ENCODE measurements at places on chromosomes 4 and X.

DNA sequence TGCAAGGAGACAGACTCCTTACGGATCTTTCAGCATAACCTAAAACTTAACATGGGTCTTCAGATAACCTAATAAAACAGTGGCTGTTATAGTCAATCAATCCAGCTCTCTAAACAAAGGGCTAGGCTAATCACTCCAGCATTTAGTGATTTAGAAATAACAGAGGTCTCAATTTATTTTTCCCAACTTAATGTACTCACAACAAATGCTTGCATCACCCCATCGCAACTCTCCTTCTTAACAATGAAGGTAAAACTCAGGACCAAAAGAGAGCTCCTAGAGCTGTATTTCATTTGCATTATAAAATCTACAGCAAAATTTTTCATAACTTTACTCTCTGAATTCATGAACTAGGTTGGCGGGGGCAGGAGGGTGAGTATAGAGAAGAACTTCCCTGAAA lies 1.1 kb downstream of the LIN54 start:
- DNase-seq: no peak

GRCh38 chrX:55488006-55488592 lies 1.5 kb downstream of the USP51 start:
- peak; percentile 7 for DNase-seq

DNA sequence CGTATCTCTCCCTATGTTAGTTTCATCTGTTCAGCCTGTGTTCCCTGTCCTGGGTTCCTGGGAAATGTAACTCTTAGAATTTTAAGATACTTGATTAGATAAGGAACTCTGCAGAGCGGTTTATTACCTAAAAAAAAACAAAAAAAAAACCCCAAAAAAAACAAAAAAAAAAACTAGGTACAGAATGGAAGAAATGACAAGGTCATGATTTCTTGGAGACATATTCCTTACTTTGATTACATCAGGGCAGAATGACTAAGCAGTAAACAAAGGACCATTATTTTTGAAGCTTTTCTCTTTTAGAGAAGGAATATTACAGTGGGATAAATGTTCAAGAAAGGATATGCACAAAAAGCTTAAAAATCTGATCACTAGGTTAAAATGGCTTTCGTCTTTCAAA lies 171.8 kb downstream of the ARAP2 start:
- no peak for DNase-seq

GRCh38 chr4:30413915-30414314 lies 306.3 kb upstream of the PCDH7 start:
- no peak for DNase-seq

DNA sequence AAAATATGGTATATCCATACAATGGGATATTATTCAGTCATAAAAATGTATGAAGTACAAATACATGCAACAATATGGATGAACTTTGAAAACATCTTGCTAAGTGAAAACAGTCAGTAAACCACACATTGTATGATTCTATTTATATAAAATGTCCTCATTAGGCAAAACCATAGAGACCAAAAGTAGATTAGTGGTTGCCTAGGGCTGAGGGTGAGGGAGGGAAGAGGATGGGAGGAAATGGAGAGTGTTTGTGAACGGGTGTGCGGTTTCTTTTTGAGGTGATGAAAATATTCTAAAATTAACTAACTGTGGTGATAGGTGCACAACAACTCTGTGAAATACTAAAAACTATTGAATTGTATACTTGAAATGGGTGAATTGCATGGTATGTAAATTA lies 29.6 kb downstream of the TEX11 start:
- peak; percentile 43 for DNase-seq

DNA sequence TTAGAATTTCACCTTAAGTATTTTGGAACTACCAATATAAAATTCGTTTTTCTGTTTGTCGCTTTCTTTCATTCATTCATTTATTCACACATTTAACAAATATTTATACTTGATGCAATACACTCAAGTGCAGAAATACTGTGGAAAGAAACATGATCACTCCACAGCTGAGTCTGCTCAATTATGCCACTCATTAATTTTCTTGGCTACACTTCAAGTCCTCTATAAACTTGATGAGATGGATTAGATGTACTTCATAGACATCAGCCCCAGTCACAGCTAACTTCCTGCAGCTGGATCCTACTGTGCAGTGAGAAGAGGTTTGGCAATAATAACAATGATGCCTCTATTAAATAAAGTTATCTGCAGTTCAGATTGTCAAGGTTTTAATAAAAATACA lies 208.1 kb downstream of the PDGFC start:
- DNase-seq: no peak

GRCh38 chrX:136258951-136259350 lies 7.8 kb upstream of the MAP7D3 start:
- no peak for DNase-seq

DNA sequence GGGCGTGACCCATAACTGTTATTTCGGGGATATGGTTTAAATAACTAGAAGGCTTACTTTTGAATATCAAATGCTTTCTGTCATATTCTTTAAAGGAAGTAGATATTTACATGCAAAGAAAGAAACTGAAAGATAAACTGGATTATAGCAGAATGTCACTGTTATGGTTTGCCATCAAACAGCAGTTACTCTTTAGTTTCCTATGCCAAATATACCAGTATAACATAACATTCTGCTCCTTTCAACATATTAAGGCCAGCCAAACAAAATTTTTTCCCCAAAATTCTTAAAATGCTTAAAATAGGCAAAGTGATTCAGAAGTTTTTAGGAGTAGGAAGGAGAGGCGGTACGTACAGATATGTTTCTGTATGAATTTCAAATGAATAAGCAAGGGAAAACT lies 27.0 kb downstream of the KDM6A start:
- no peak for DNase-seq

Data from Jurkat, Clone E6-1 (cell line).